ENCODE measurements at places on chromosomes 3 and 15.

DNA sequence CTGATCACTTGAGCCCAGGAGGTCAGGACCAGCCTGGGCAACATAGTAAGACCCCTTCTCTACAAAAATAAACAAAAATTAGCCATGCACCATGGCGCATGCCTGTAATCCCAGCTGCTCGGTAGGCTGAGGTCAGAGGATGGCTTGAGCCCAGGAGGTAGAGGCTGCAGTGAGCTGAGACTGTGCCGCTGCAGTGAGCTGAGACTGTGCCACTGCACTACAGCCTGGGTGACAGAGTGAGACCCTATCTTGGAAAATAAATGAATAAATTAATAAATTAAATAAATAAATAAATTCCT, 10.8 kb downstream of the SHISA5 start:
- DNase-seq = no peak

- no peak for DNase-seq
These were observed 232.8 kb upstream of the NR2F2 start for GRCh38 chr15:96097661-96098060.

DNA sequence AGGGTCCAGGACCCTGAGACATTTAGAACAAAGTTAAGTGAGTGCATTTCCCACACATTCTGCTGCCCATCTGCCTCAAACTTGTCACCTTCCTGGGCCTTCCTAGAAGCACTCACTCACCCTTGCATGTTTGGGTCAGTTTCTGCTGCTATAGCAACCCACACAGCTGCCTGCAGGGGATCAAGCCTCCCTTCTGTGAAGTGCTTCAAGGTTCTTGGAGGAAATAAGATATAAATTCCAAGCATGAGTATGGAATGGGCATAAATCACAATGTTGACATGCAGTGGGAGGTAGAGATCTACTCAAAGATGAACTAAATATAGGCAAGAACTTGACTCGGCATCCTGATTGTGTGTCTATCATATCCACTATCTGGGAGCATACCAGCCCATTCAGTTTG, 140.4 kb downstream of the SLC9A9 start:
- no peak for DNase-seq

GRCh38 chr15:58167095-58167691, 29.0 kb downstream of the AQP9 start:
- no peak for DNase-seq

GRCh38 chr15:59224474-59224873, 17.8 kb downstream of the LDHAL6B start:
- DNase-seq = no peak

GRCh38 chr3:24680214-24680967, 185.7 kb upstream of the THRB start:
- DNase-seq = peak; percentile 33

DNA sequence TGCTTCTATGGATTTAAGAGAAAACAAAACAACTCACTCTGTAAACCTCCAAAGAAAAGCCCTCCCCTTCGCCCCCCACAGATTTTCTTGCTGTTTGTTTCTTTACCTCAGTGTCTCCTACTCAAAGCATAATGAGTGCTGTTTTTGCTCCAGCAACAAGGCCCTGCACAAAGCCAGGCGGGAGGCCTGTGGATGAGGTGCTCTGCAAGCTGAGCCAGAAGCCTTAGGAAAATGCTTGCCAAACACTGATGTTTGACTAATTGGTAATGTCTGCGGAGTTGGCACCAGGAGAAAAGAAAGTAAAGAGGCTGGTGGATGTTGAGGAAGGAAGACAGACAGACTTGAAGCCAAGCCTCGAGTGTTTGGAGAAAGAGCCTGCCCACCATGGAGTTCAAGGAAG, 99.7 kb downstream of the RARB start:
- DNase-seq = no peak

GRCh38 chr3:72306800-72307341, 521.9 kb upstream of the PROK2 start:
- no peak for DNase-seq

DNA sequence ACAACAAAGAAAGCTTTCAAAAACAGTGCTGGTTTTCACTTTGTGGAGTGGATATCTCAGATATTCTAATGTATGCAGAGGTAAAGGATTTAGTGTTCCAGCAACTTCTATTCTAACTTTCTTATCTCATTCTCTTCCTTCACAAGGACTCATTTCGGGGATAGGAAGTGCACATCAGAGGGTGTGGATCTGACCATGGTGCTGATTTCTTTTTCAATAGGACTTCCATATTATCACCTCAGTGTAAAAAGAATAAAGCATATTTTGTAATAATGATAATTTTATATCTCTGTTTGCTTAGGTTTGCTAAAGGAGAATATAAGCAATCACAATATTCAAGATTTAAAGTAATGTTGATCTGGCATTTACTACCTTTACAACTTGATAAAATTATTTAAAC, 12.5 kb upstream of the CADM2 start:
- DNase-seq = no peak

- no peak for DNase-seq
These were observed 34.8 kb upstream of the DCP1A start for GRCh38 chr3:53382106-53382505.

GRCh38 chr3:25582242-25582641, 82.5 kb downstream of the TOP2B start:
- no peak for DNase-seq

- no peak for DNase-seq
These were observed 2.0 kb downstream of the CCR5 start for GRCh38 chr3:46372492-46373359.

DNA sequence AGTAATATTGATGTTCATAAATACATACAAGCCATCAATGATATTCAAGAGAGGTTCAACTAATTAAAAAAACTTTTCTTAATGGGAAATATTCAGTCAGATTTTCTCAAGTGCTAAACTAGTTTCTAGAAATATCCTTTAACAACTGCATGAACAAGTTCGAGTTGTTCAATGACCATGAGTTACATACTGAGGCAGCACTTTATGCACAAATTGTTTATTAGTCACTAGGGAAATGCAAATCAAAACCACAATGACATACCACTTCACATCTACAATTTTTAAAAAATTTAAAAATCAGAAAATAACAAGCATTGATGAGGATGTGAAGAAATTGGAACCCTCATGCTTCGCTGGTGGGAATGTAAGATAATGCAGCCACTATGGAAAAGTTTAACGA, 62.4 kb downstream of the RAD18 start:
- no peak for DNase-seq

DNA sequence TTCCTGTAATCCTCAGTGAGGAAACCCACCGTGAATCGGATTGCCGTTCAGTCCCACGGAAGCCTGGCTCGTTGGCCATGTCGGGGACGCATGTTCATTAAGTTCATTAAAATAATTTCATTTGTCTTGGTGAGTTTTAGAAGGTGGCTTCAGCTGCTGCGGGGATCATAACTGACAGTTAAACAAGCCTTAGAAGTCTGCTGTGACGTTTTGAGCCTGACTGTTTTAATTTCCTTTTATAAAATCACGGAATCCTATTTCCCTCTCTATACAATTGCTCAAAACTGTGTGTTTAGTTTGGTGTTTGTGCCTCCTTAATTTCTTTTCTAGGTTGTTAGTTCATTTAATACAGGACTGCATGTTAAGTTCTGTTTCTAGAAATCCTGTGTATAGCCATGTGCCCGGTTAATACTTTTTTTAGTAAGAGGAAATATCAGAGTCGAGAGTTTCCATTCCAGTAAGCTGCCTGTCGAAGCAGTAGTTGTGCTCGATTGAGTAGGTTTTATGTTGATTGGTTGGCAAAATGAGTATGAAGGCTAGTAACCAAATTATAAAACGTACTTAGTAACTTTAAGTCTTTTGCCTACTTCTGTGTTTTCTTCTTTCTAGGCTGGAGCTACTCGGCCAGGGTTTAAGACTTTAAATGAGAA, 705 bp downstream of the NIPA2 start:
- peak; percentile 36 for DNase-seq

GRCh38 chr3:160398820-160399124, 253 bp downstream of the IFT80 start:
- DNase-seq = no peak

DNA sequence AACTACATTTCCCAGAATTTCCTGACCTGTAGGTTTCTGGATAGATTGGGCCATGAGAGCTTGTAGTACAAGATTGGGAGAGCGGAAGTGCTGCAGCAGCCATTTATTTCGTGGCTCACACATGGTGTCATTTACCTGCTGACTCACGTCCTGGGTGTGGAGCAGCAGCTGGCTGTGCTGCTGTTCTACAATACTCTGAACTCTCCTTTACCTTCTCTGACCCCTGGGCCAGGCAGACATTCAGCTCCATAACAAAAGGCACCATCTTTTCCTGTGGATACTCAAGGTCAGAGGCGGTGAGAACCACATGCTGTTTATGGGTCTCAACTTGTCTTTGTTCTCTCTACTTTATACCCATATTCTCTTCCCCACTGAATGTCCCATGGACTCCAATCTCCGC, 490.2 kb downstream of the IGSF11 start:
- no peak for DNase-seq
